ENCODE measurements at places on chromosomes 12 and 14.
A peak's percentile ranks its signal among the peaks of the same experiment; 100 is the strongest.

GRCh38 chr14:100440207-100440631 lies 117.1 kb downstream of the SLC25A47 start:
- peak; percentile 45 for DNase-seq

GRCh38 chr12:2970744-2971143 lies 11.5 kb downstream of the TEAD4 start:
- DNase-seq: no peak

- DNase-seq: no peak
Observed at GRCh38 chr12:112488257-112488876, 69.6 kb downstream of the PTPN11 start.

- DNase-seq: no peak
Observed at GRCh38 chr14:68506021-68506644, 286.7 kb downstream of the ZFP36L1 start.

- DNase-seq: peak; percentile 15
Observed at GRCh38 chr12:17588968-17589367, 501.0 kb downstream of the RERGL start.

- no peak for DNase-seq
Observed at GRCh38 chr14:58824106-58824505, 186.3 kb downstream of the DACT1 start.

GRCh38 chr14:89748004-89748403 lies 206.5 kb downstream of the EFCAB11 start:
- no peak for DNase-seq

Data from Panc1 (cell line).